Activated naive CD4-positive, alpha-beta T cell treated with anti-CD3 and anti-CD28 coated beads, Interleukin-2, amount 10 ng/mL, durations not matched to agents 7 days and 5 days (primary cell): ENCODE measurements at places on chromosomes 1 and 21.

- no peak for DNase-seq
Measured at GRCh38 chr1:54439550-54440223, 33.5 kb upstream of the SSBP3 start.

DNA sequence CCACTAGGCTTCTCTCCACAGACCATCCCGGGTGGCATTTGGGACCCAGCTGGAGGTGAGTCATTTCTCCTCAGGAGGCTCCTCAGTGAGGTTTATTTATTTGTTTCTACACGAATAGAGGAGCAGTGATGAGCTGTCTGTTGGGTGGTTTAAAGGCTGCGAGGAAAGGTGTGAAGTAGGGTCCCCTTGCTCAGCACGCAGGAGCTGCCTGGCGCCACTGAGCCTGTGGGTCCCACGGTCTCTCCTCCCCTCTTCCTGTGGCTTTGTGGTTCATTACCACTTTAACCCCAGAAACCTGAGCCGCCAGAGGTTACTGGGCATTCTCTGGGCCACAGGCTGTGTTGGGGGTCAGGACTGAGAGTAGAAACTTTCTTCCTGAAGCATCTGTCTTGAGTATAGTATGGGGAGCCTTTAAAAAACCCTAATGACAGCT, 39.9 kb downstream of the IL6R start:
- peak; percentile 40 for DNase-seq

DNA sequence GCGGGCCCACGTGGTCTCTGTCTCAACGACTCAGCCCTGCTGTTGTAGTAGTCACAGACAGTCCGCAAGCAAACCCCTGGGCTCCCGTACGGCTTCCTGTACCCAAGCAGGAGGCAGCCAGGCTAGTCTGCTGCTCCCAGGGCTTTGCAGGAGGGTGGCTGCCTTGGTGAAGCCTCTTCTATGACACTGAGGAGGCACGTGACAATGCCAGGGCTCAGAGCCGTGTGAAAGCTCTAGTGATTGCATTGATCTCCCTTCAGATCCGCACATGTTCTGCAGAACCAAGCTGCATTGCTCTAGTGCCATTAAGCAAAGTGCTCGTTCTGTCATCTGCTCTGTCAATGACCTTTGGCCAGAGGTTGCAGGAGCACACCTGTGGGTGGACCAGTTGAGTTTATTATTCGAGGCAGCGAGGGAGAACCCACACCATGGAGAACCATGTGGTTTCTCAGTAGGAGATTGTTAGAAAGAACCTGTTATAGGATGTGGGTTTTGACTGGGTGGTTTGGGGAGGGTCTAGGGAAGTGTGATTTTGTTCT, 18.0 kb downstream of the UMODL1 start:
- DNase-seq = peak; percentile 41

DNA sequence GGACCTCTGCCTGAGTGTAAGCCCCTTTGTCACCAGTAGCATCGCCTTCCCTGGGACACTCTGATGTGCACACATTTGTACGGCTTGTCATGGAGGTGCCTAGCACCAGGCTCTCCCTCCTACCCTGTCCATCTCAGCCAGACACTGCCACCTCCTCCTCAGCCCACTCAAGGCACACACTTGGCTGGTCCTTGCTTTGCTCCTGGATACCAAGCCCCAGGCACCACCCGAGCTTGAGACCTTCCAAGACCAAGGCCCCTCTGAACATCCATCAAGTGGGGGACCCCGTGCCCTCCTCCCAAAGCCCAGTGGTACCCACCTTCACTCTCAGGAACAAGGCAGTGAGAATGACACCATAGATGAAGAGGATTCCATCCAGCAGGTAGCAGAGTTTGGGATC, 78.0 kb downstream of the CD247 start:
- DNase-seq = no peak

DNA sequence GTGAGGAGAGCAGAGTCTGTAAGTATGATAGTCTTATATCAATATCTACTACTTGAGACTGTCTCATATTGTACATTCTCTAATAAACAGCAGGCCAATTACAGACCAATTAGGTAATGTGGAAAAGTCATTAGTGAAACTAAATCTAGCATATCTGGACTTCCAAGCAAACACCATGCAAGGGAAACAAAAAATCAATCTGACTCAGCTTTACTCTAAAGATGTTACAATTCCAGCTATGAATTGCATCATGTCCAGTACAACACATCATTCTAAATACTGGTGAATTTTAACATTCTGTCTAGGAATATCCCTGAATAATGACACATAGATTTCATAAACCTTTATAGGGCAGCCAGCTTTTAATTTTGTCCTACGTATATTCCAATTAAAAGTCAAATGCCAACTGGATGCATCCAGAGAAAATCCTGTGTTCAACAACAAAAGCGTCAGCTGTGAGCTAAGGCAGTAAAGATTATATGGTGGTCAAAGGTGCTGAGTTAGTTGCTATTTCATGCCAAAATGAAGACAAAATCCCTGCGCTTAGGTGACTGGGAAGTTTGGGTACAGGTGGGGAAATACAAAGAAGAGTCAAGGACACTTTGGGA, 159.3 kb downstream of the TTLL7 start:
- no peak for DNase-seq

GRCh38 chr1:203547147-203547546, 53.2 kb downstream of the OPTC start:
- DNase-seq = no peak

- DNase-seq = no peak
Measured at GRCh38 chr1:111895469-111895868, 94.0 kb downstream of the KCND3 start.

DNA sequence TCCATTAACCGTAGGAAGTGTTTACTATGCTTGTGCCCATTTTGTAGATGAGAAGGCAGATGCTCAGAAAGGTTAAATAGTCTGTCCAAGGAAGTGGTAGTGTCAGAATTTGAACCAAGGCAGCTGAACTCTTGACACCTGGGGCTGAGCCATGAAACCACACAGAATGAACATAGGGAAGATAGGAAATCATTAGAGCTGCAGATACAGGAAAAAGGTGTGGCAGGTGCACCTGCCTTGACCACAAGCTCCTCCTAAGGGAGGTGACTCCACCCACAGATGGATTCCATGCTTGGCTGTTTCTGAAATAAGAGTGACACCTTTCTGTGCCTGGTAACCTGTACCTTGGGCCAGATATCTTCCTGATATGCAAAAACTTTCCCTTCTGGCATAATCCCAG, 69.9 kb upstream of the IGSF21 start:
- no peak for DNase-seq

DNA sequence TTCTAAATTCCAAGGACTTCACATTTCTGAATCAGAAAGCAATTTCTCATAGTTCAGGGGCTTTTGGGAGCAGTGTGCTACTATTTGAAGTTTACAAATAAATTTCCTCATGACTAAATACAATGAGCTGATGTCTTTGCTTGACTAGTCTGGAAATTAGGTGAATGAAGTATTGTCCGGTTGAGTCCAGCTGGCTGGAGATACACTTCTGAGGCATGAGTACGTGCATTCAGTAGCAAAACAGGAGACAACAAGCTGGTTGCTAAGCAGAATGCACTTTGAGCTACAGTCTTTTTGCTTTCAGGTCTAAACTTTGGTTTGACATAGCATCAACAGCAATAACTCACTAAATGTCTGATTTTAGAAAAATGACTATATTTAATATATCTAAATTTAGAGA, 27.1 kb downstream of the ZNHIT6 start:
- DNase-seq = no peak

GRCh38 chr1:61058483-61059245, 23.7 kb upstream of the NFIA start:
- DNase-seq = no peak

- DNase-seq = no peak
Measured at GRCh38 chr1:91502672-91503184, 2.1 kb downstream of the CDC7 start.

DNA sequence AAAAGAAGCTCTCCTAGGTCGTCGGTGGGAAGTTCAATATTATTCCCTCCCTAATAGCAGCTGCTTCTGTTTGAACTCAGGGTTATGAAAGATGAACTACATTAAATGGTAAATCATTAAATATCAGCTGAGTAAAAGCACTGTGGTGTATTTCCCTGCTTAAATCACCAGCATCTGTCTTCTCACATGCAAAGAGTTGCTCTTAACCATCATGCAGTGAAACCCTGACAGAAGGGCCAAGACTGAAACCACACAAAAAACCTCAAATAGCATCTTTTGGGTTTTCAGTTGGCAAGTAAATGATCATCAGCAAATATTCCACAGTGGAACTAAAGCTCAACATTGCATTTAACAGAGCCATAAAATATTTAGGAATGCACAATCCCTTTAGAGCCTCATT, 380.0 kb upstream of the ADGRL2 start:
- no peak for DNase-seq

DNA sequence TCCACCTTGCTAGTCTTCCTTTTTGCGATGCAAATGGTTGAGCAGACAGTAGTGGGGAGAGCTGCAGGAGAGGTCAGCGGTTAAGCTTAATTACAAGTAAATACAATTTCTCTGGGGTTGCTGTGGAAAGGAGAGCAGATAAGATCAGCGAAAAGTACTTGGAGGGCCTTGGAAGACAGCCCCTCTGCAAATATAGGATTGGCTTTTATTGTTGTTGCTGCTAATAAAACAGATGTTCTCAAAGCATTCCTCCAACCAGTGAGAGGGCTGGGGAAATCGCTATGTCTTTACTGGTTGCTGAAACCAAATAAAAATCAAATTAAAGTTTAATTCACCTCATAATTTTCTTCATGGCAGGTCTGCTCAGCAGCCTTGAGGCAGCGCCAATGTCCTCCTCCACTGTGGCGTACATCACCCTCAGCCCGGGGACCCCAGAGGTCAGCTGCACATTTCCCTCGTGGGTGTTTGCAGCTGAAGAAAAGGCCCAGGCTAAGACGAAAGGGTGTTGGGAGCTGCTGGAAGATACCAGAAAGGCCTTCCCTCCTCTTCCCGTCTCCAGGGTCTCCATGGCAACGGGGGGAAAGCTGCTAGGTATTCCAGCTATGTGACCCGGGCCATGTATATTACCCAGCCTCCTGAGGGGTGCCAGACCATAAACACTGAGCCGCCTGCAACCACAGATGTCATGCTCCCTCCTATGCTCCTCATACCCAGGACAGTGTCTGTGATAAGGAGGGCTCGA, 54.6 kb upstream of the POU2F1 start:
- DNase-seq = no peak

GRCh38 chr21:34911360-34911759, 137.7 kb downstream of the RUNX1 start:
- DNase-seq = no peak

DNA sequence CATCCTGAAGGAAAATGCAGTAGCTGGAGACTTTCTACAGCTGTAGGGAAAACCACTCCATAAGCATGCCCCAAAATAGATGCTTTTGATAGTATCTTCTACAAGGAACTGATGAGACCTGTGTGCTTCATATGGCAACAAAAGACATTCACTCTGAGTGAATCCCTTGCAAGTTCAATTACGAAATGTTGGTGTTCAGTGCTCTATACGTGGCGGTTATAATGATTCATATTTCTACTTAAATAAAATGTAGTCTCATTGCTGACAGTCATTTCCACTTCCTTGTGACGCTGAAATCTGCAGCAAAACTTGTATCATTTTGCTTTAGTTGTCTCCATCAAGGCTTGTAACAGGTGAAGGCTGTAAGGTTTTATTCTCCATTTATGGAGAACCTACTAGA, 20.6 kb downstream of the TOR1AIP2 start:
- DNase-seq = no peak

- DNase-seq = peak; percentile 66
Measured at GRCh38 chr1:53860967-53861411, 22.9 kb upstream of the NDC1 start.

GRCh38 chr21:32383812-32384211, 9.0 kb downstream of the URB1 start:
- DNase-seq = no peak

DNA sequence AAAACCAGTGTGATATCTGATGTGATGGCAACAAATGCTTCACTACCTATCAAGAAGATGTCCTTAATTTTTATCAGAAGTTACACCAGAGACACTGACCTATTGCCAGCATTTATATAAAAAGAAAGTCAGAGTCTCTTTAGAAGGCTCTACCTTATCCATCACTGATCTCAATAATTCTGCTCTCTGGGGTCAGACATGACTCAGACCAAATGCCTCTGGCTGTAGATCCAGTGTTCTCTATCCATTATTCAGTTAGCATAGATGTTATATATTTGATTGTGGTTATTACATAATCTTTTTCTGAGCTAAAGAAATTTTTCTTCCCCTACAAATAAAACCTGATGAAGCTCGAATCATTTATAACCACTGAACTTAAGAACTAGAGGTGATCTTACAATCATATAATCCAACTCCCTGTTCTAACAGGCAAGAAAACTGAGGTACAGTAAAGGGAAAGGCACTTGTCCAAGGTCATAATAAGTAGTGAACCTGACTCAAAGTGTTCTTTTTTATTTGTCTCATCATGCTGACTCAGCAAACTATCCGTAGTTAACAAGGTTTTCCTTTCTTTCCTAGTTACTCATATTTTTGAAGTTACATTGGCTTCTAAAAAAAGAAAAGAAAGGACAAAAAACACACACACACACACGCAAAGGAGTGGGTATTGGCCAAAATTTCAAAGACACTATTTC, 43.6 kb upstream of the ESRRG start:
- no peak for DNase-seq

- DNase-seq = no peak
Measured at GRCh38 chr1:7109901-7110300, 324.6 kb downstream of the CAMTA1 start.
